Liver (tissue), 10 donors: ENCODE measurements at places on chromosomes 3 and 15. TPM values are rescaled to one million over a fixed set of nuclear protein-coding genes. Genes with fewer than 3 reads are reported as not detected.

GRCh38 chr15:25859838-25860645, 3.1 kb downstream of the ATP10A start:
- DNase-seq: no peak

DNA sequence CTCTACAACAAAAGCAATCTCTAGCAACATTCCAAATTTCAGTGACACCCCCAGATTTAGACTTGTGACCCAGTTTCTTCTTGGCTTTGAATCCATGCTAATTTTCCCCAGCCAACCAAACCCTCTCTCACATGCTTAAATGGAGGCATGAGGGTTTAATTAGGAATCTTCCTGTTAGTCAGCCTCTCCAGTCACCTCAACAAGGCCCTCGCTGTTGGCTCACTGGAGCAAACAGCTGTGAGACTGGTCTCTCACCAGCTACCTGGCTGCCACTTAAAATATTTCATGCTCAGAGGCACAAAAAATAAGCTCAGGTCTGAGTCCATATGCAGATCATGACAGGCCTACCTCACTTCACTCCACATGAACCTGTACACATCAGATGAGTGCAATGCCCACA, 630.4 kb upstream of the ADAMTS9 start:
- DNase-seq: no peak

DNA sequence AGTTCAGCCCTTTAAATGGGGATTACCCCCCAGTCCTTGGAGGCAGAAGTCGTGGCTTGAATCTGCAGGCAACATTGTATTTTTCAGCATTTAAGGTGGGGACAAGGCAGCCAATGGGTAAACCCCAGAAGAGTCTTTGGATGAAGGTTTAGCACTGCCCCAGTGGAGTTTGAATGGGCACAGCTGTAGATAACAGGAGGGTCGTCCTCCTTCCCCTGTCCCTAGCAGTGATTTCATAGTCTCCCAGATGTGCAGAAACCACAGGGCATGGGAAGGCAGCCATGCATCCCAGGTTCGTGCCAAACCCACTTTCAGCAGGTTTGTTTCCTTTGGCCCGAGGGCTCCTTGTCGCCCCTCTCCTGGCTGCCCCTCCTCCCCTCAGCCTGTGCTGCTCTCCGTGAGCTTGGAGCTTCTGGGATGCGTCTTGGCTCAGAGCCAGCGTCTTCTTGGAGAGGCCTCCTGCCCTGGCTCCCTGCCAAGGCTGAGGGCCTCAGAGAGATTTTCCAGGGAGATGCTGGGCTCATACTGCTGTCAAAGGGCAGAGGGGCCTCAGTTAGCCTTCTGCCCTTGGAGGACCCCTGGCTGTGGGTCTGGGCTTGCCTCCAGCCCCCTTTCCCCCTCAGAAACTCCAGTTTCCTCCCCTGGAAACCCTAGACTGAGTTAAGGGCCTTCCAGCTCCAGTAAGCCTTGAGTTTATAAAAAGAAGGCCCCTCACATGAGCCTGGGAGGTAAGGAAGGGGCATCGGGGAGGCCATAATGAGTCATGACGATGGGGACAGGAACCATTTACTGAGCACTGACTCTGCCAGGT, 48.9 kb upstream of the POLG start:
- no peak for DNase-seq

- no peak for DNase-seq
Measured at GRCh38 chr15:85886309-85886811, 91.6 kb upstream of the KLHL25 start.

- no peak for DNase-seq
Measured at GRCh38 chr15:86362555-86362954, 282.9 kb downstream of the AGBL1 start.

GRCh38 chr3:178318941-178319816, 217.1 kb upstream of the KCNMB2 start:
- DNase-seq: no peak

- no peak for DNase-seq
Measured at GRCh38 chr3:57060089-57060821, at the start of gene SPATA12. SPATA12 (plus strand) TSS chr3:57060664; CDS start chr3:57073695, 13,031 bp downstream.

DNA sequence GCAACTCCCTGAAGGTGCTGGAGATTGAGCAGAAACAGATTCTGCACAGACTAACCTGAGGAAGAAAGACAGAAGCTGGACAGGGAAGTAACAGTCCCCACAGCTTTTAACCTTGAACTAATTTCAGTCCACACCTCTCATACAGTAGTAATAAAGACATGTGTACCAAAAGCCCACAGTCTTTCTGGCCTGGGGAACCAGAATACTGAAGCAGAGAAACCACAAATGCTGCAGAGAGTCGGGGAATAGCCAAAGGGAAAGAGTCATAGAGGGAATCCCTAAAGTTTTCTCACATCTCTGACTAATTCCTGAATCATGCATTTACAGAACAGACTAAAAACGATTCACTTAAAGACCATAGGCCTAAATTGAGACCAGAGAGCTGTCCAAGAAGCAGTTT, 503.4 kb upstream of the NECTIN3 start:
- no peak for DNase-seq

GRCh38 chr3:18369551-18370185, 55.5 kb downstream of the SATB1 start:
- no peak for DNase-seq

DNA sequence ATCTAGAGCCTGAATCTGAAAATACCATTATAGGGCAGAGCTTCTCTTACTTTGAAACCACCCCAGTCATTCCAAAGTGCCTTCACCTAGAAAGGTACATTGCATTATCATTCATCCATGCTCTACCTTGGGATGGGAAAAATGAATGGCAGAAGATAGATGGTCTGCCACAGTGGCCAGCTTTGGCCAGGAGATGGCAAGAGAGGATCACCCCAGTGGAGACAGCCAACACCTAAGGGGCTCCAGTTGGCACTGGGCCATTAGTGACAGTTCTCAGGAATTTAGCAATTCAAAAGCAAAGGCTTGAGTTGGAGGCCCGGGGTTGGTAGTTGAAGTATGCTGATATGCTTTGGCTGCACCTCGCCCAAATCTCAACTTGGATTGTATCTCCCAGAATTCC, 253.6 kb upstream of the MRPL3 start:
- no peak for DNase-seq

DNA sequence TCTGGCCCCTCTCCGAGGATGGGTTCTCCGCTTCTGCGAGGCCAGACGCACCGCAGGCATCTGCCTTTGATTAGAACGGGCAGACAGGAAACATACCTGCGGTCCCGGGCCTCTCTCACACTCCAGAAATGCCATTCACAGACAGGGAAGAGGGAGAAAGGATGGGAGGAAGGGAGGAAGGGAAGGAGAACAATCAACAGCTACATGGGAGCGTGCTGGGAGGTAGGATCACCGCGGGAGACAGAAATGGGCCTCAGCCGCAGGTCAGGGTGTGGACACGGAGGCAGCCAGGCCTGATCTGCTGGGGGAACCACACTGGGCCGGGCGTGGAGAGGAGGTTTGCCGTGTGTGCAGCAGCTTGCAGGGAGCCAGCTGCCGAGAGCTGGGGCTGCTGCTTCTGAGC, 90.7 kb upstream of the RGMA start:
- DNase-seq: no peak

- no peak for DNase-seq
Measured at GRCh38 chr3:128345196-128345595, 121.5 kb downstream of the DNAJB8 start.

DNA sequence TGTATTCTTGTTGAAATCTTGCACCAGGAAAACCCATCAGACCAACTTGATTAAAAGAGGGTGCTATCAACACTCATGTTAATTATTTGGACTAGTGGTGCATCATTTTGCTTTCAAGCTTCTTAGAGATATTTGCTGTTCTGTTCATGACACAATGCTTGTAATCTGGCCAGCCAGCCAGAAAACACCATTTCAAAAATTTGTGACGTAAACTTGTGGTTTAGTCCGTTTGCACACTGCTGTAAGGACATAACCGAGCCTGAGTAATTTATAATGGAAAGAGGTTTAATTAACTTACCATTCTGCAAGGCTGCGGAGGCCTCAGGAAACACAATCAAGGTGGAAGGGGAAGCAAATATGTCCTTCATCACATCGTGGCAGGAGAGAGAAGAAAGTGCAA, 374.3 kb upstream of the TGFBR2 start:
- no peak for DNase-seq

GRCh38 chr15:74417225-74417624, 16.5 kb downstream of the SEMA7A start:
- no peak for DNase-seq

GRCh38 chr3:112437146-112438022, 61.9 kb downstream of the BTLA start:
- no peak for DNase-seq

DNA sequence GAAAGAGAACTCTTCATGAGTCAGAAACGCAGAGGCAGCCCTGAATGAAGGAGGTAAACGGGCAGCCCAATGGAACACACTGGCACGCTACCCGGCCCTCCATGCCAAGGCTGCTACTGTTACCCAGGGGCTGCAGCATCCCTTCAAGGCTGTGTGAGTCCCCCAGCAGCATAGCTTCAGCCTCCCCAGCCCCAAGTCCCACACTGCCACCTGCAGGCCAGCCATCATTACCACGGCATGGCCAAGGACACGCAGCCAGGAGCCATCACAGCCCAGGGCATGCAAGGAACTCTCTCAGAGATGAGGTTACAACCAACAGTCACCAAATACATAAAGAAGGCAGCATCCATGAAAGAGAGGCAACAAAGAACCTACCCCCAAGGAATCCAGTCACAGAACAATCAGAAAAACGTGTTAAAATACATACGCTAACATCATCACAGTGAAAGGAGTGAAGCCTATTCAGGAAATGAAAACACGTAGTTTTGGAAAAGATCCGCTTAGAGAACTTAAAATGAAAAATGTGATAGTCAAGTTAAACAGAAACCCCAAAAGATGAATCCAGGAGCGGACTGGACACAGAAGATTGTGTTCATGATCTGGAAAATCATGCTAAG, 22.4 kb downstream of the PLA2G4F start:
- peak; percentile 52 for DNase-seq

- no peak for DNase-seq
Measured at GRCh38 chr15:70194266-70194665, 96.5 kb upstream of the TLE3 start.

GRCh38 chr3:100463002-100463401, 29.4 kb upstream of the TMEM45A start:
- no peak for DNase-seq

DNA sequence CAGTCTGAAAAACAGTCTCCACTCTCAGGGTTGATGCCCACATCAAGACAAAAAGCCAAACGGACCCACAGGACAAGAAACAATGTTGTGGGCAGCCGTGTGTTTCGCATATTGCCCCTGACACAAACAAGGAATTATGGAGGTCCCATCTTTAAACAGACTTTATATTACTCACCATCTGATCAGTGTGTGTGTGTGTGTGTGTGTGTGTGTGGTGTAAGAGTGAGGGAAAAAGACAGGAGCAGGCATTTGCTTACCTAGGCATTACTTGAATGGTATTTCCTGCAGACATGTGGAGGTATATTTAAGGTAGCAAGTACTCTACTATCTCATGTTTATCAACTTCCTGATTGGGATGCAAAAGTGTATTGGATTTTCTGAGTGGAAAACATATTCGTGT, 136.3 kb downstream of the TMCO5A start:
- no peak for DNase-seq

KLHL6 gene
- 1.6 TPM for total RNA-seq

DPPA2 gene
- total RNA-seq: not detected

ANKRD34C gene
- total RNA-seq: under 0.01 TPM

DNAJC19 gene
- total RNA-seq: 28.6 TPM

HACD2 gene
- total RNA-seq: 45.2 TPM
